ENCODE measurements at places on chromosomes 4 and X. TPM values are rescaled to one million over a fixed set of nuclear protein-coding genes. Genes with fewer than 3 reads are reported as not detected.

GRCh38 chrX:21438792-21439191 is 64.6 kb downstream of the CNKSR2 start:
- no peak for DNase-seq
- H3K4me3 ChIP-seq, result no peak overlapping the region
- no peaks in the 10 kb centered on the region for H3K36me3 ChIP-seq
- no peaks in the 10 kb centered on the region for H3K4me1 ChIP-seq
- H3K27ac ChIP-seq, result no peak overlapping the region

- H3K27me3 ChIP-seq, result peaks cover 3% of the 10 kb centered on the region
- H3K27ac ChIP-seq, result no peak overlapping the region
- no peak for DNase-seq
- no peaks in the 10 kb centered on the region for H3K4me1 ChIP-seq
Measured at GRCh38 chr4:185472103-185472542, 590 bp upstream of the CCDC110 start.

The SPANXC gene
- total RNA-seq, result not detected

The SYTL5 gene
- total RNA-seq, result 8.4 TPM

The TRO gene
- total RNA-seq, result 83.9 TPM
